ENCODE measurements at places on chromosomes 4 and X.
A peak's percentile ranks its signal among the peaks of the same experiment; 100 is the strongest.

GRCh38 chr4:89914609-89915550 lies 20.2 kb downstream of the MMRN1 start:
- peak; percentile 18 for DNase-seq

GRCh38 chrX:23292988-23293651 lies 41.5 kb upstream of the PTCHD1 start:
- no peak for DNase-seq

DNA sequence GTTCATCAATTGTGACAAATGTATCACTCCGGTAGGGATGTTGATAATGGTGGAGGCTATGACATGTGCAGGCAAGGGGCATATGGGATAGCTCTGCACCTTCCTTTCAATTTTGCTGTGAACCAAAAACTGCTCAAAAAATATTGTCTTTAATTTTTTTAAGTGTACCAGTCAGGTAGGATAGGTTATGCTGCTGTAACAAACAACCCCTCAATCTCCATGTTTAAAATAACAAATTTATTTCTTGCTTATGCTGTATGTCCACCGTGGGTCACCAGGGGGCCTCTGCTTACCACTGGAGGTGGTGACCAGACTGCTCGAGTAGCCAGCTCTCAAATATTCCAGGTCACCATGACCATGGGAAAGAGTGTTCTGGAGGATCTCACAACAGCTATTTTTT lies 23.4 kb upstream of the MSX1 start:
- DNase-seq = no peak

DNA sequence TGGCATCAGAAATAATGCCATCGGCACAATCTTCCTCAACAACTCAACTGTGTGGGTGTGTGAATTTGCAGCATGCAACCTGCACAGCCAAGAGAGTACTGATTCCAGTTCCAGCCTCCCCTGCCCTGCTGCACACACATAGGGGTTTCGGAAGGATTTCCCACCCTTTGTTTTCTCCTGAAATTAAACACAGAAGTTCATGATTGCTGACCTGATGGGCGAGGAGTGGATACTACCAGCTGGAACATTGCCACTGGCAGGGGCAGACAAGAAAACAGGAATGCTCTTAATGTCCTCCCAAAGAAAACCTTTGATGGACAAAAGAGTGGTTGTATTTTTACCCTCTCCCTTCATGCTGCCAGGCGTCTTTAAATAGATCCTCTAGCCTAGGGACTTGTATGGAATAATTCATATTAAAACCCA lies 4.8 kb downstream of the NDP start:
- no peak for DNase-seq

DNA sequence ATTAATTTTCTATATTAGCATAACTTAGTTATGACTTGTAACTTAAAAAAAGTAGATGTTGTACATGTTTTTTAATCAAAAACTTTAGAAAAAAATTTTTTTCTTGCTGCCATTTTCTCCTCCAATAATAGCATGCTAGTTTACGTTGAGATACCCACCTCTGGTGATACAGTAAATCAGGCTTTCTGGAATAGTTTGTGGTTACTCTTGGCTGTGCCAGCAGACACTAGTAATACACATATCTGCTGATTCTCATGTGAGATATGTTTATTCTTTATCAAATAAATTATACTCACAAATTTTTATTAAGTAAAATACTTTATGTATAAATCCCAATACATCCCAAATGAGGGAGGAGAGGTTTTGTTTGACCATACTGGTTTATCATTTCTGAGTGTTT lies 117.3 kb downstream of the KLHL8 start:
- DNase-seq = no peak

- DNase-seq = no peak
These were observed 77.2 kb upstream of the SLC34A2 start for GRCh38 chr4:25578432-25578831.

DNA sequence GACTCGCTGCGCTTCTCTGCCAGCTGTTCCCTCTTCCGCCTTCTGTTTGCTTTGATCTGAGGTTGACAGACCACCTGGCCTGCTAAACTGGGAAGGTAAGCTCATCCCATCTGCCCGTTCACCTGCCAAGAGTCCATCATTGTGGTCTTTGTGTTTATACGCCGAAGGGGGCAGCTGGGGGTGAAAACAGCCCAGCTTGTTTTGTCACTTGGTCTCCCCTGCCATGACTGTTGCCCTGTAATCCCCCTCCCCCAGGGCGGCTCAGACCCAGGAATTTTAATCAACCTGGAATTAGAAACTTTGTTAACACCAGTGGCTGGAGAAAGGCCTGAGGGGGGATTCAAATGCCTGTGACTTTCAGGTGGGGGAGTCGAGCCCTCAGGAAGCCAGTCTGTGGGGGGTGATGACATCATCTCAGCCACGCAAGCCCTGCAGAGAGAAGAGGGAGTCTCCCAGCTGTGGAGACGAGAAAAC lies 333.3 kb downstream of the BCOR start:
- peak; percentile 67 for DNase-seq

DNA sequence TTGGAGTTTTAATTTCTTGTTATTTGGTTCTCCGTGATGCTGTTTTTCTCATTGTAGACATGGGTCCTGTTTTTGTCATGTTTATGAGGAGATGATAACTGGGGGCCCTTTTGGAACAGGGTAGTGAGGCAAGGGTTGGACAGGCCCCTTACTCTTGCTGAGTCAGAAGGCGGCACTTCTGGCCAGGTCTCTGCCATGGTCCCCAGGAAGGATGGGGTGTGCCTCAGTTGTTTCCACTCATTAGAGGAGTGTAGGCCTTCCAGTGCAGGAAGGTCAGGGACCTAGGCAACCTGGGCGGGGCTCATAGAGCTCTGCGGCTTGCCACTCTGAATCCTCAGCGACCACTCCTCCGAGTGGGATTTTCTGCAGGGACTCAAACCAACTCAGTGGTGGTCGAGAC lies 68.2 kb downstream of the NELFA start:
- DNase-seq = no peak

DNA sequence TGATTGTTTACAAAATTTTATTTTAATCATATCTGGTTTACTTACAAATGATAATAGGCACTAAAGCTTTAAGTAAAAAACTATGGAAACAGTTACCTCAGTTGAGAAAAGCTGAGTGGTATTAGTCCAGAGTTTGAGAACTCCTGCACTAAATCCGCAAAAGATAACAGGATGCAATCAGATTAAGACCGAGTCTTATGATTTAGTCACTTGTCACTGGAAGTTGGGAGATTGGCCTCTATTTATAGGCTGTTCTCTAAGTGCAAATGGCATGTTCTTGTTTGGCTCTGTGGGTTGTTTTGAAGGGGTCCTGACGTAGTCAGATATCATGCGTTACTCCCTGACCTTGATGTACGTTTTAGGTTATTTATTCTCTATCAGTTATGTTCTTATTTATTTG lies 6.3 kb downstream of the GPAT3 start:
- DNase-seq = no peak

- DNase-seq = peak; percentile 16
These were observed 252.3 kb downstream of the ARHGAP10 start for GRCh38 chr4:147984065-147984777.

DNA sequence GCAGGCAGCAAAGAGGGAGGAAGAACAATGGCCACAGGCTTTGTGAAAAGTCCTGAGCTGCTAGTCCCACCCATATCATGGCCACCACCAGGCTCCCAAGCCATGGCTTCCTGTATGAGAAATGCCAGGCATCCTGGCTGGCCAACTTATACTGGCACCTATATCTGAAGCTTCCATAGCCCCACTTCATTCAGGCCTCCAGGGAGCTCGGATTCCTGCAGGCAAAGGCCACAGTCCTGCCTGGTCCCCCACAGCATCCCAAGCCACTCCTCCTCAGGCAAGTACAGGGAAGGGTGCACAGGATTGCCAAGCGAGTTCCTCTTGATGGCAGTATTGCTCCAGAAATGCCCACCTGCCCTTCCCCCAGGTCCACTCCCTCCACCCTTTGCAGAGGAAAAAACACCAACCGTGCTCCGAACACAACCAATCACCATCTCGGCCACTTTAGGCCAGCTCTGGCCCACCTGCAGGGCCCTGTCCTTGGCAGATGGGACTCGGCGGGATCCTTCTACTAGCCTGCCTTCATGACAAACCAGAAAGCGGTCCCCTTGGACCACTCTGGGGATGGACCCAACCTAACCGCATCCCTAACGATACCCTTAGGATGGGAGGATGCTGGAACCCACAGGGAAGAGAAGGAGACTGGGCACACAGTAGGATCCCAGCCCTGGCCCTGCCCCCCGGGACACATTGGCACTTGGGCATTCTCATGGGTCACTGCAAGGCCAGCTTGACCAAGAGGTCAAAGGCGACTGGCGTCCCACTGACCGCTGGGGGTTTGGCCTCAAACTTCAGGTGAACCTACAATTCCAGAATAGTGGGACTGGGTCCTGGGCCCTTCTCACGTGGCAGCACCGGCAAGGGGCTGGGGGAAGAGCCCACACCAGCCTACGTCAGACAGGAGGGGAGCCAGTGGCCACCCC lies 220.4 kb upstream of the AGTR2 start:
- no peak for DNase-seq

DNA sequence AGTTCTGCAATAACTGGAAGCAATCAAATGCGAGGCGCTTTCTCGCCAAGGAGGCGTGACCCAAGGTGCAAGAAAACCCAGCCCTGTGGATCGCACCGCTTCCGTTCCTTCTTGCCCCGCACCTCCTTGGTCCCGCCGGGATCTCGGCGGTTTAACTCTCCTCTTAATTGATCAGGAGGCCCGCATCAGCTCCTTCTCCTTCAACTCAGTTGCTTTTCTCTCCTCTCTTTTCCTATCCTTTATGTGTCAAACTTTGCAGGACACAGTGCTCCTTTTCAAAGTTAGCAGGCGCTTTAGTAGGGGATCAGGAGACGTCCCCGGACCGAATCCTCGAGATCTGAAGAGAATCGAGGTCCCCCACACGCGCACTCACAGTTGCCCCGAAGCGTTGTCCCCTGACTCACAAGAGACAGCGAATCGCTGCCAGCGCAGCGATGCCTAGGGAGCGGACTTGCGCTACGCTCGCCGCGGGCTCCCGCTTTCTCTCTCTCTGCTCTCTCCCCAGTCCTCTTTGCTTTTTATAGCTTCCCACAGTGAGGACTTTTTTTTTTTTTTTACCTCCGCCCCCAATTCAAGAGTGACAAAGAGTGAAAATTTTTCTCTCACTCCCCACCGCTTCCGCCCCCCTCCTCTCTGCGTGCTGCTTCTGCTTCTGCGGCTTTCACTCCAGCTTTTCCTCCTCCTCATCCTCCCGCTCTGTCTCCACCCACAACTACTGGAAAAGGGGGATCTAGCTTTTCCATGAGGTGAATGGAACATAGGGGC lies at the start of gene DKK2:
DKK2 (minus strand) TSS at position 495 of the 765 bp plus-strand sequence. CDS start 722 bp downstream, outside the sequence.
- peak; percentile 21 for DNase-seq

- peak; percentile 44 for DNase-seq
These were observed 6.0 kb upstream of the VGLL1 start for GRCh38 chrX:136525738-136526606.

DNA sequence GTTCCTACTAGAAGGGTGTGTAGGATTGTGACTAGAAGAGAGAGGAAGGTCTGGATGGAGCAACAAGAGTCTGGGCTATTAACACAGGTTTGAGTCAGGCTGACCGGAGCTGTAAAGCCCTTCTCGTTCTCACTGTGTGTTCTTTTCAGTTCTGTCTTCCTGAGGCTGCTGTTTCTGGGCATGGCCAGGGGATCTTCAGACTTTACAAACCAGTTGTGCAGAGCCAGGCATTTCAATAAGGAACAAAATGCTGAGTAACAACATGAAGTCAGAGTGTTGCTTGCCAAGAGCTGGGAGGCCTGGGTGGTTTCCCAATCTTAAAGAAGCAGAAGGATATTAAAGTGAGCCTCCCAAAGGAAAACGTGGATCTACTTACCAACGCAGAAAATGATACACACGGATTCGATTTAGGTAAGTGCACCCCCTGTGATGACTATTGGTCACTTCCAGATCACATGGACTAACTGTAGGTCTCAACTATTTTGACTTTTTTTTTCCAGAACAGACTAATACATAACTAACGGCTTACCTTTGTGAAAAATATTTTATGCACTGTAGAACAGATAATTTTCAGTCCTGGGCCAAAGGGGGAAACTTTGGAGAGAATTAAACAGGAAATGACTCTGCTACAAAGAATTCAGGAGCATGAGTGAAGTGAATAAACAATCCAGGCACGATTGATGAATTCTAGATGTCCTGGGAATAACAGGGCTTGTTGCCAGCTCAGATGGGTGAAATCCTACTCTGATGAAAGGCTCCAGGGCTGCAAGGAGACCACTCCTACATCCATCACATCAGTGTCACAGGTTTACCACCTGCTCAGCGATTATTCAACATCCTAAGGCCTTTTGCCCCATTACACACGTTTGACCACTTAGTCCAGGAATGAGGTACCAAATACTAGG lies 94.5 kb downstream of the ANXA3 start:
- no peak for DNase-seq

- DNase-seq = no peak
These were observed 15.6 kb upstream of the PDLIM3 start for GRCh38 chr4:185550933-185551332.

DNA sequence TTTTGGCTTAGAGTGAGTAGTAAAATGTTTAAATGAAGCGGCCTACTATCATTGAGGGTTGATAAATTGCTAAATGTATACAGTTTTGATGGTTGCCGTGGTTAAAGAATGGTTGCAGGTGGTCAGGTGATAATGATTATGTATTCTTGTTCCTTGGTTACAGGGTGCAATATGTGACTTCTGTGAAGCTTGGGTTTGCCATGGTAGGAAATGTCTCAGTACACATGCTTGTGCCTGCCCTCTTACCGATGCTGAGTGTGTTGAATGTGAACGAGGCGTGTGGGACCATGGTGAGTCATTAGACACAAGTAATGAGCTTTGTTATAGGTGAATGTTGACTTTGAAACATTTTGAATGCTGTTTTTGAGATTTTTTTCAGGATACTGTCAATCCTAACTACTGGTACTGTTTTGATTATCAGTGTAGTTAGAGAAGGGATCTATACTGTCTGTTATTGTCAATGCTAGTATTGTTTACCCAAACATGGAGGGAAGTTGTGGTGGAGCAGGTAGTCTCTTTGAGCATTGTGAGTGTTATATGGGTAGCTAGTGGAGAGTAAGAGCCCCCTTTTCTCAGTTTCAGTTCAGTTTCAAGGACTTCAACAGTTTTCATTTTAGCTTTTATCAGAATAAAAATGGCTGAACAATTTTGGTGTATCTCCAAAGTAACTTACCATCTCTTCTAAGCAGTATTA lies 8.9 kb downstream of the ZNF330 start:
- DNase-seq = no peak

GRCh38 chr4:84031401-84031800 lies 467.7 kb downstream of the NKX6-1 start:
- DNase-seq = no peak

- DNase-seq = no peak
These were observed 742.2 kb upstream of the ATOH1 start for GRCh38 chr4:93086356-93086755.

DNA sequence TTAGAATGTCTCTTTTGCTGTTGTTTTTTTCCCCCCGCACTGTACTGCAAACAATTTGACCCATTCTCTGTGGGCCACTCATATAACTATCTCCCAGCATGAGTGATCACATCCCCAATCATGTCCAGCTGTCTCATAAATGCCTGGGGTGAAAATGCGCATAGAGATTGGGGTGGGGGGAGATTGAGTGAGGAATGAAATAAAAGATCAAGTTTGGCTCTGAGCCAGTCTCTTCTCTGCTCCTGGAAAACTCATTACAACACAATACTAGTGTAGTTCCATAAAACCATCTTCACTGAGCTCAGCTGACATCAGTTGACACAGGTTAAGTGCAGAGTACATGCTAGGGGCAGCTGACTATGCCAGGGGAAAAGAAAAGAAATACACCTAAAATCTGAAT lies 96.9 kb downstream of the EGF start:
- DNase-seq = no peak

GRCh38 chr4:155497306-155497705 lies 120.5 kb upstream of the MAP9 start:
- no peak for DNase-seq

- DNase-seq = no peak
These were observed 62.2 kb downstream of the NSUN7 start for GRCh38 chr4:40811956-40812355.

GRCh38 chr4:137417676-137418075 lies 114.6 kb downstream of the PCDH18 start:
- DNase-seq = no peak

Measured in NCI-H1105 treated with DMSO at 0.1 percent for 48 hours (cell line).